ENCODE measurements at places on chromosomes 1 and 21. TPM values are rescaled to one million over a fixed set of nuclear protein-coding genes. Genes with fewer than 3 reads are reported as not detected.

RNF207 gene
- total RNA-seq = 12.8 TPM

CRP gene
- not detected for total RNA-seq

BATF3 gene
- 2.3 TPM for total RNA-seq

FMOD gene
- total RNA-seq = 68.4 TPM

OR2L3 gene
- total RNA-seq = not detected

LCE2C gene
- not detected for total RNA-seq

ITPKB gene
- total RNA-seq = 21.6 TPM

TNFRSF9 gene
- 0.16 TPM for total RNA-seq
